Omental fat pad (tissue), 4 donors: ENCODE measurements at places on chromosomes 11 and 22. TPM values are rescaled to one million over a fixed set of nuclear protein-coding genes. Genes with fewer than 3 reads are reported as not detected.

DNA sequence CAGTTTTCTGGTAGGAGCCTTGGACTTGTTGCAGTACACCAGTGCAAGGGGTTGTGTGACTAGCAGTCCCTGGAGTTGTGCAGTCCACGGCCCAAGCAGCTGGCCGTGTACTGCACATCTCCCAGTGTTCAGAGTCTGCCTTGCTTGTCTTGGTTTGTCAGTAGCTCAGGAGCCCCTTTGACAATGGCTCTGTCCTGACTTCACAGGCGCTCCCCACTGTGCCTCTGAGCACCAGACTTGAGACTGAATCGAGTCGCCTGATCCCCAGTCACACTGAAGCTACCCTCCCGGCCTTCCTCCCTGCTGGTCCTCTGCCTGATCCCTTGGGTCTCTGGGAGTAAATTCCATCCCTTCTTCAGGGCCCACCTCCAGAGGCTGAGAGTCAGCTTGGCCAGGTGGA lies 19.4 kb downstream of the SYNGR1 start:
- no peak for DNase-seq

DNA sequence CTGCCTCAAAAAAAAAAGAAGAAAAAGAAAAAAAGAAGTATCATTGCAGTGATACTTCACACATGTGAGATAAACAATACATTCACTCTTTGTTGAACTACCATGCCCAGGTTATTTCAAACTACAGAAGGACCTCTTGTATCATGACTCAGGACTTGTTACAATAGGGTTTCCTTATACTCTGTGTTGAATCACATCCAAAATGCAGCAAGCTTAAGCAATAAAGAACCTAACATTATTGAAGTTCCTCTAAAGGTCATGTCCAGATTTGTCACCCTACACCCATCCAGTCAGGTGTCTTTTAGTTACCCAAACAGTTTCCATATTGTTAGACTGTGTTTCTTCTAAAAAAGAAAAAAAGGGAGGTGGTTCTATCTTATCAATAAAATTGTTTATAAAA lies 26.9 kb upstream of the ALKBH3 start:
- no peak for DNase-seq

DNA sequence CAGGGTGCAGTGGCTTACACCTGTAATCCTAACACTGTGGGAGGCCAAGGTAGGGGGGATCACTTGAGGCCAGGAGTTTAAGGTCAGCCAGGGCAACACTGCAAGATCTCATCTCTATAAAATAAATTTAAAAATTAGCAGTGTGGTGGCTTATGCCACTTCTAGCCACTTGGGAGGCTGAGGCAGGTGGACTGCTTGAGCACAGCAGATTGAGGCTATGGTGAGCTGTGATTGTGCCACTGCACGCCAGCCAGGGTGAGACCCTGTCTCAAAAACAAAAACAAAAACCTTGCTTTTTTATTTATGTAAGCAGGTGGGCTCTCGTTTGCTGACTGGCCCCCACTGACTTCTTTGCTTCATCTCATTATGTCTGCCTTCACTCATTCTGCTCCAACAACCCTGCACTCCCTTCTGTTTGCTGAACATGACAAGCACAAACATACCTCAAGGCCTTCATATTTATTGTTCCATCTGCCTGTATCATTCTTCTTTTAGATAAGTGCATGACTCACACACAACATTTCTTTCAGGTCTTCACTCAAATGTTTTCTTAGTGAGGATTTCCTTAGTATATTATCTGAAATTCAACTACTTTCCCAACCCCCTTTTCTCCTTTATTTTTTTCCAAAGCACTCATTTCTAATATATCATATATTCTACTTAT lies 32.4 kb upstream of the CLNS1A start:
- DNase-seq = no peak

- DNase-seq = no peak
Observed at GRCh38 chr22:49600468-49600867, 227.2 kb downstream of the BRD1 start.

- DNase-seq = no peak
Observed at GRCh38 chr11:75793966-75794365, 21.0 kb upstream of the UVRAG start.

GRCh38 chr22:37179622-37180420 lies 8.2 kb downstream of the C1QTNF6 start:
- DNase-seq = no peak

PNPLA5 gene
- not detected for total RNA-seq

GRCh38 chr22:19674129-19674928 lies 40.0 kb upstream of the SEPTIN5 start:
- DNase-seq = no peak
